ENCODE measurements at places on chromosomes 5 and 9.

GRCh38 chr5:140674629-140675028 is 1.3 kb upstream of the DND1 start:
- no peak for DNase-seq

DNA sequence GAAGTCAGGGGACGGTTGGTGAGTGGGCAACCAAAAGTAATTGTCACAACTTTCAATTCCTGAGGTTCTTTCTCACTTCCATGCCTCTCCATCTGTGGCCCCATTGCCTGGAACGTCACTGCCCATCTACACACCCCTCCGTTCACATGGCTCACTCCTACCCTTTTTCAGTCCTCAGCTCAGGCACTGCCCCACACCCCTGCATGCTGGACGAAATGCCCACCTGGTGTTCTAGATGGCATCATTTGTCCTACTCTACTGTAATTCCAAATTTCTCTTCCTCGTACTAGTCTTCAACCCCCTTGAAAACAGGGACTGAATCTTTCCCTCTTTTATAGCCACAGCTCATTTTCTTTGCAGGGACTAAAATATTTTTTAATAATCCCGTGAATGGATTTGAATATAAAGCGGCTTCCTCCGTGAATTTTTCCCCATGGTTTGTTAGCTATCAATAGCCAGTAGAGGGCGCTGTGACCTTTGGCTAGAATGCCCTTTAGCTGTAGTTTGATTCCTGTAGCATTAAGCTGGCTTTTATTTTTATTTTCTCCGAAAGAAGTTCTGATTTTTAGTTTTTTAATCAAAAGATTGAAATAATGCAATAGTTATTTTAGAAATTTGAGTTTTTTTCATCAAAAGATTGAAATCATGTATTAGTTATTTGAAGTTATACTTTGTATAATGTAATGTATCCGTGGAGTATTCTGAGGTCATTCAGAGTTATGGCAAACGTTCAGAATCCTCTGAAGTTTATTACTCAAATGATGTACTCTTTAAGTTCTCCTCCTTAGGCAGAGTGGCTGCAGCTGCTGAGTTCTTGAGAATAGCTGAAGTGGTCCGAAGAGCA is 232.1 kb downstream of the SH3GL2 start:
- DNase-seq, result peak; percentile 68

DNA sequence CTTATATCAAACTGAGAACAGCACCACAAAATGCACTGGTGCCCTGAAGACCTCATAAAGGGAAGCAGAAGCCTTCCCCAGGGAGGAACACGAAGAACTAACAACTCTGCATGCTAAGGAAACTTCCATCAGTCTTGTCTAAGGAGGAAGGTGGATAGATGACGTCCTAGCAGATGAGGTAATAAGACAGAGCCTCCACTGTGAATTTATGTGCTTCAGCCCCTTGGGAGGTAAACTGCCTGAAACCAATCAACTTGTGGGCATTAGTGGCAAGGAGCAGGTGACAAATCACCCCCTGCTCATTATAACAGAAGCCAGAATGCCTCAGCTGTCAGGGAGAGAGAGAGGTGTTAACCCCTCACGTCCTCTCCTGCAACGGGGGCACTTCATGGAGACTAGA is 48.9 kb upstream of the SPIN1 start:
- DNase-seq, result peak; percentile 36

- DNase-seq, result peak; percentile 33
These were observed 103.4 kb upstream of the GNA14 start for GRCh38 chr9:77751341-77752091.

GRCh38 chr9:107933097-107933496 is 443.5 kb upstream of the KLF4 start:
- no peak for DNase-seq

DNA sequence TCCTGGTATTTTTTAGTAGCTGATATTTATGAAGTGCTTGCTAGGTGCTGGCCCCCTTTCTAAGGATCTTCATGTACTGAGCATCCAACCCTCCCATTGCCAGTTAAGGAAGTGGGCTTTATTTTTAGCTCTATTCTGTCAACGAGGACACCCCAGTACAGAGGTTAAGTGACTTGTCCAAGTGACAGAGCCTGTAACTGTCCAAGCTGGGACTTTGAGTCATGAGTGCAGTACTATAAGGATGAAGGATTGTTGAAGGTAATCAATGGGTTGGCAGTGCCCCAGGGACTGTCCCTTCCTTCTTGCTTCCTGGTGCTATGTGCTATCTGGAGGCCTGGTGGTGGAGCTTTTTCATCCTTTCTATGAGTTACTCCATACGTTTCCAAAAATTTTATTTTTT is 18.0 kb upstream of the FABP6 start:
- no peak for DNase-seq

DNA sequence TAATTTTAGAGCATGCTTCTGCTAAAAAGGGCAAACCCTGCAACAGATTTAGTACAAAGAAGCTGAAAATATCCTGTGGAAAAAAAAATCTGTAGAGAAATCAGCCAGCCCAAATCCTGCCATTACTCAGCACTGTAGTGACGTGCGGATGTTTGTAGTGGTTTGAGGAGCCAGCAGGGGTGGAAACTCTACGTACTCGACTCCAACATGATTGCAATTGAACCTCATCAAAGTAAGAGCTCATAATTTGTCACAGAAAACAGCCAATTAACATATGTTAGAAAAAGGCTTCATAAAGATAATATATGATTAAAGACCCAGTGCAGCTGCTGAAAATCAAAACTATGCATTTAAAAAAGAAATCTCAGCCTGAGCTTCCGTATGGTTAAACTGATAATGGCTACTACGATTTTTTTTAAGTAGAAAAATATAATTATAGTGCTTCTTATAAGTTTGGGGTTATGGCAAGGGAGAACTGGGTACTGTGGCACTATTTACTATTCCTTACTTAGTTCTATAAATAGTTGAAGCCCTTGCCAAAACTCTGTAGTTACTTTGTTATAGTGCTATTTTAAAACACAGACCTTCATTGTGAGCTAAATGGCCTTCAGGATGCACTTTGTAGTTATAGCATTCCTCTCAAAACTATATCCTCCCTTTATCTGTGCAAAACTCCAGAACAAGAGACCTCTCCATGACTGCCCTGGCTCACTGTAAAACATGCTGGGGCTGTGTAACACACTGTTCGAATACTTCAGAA is 49.4 kb downstream of the MEF2C start:
- peak; percentile 29 for DNase-seq

GRCh38 chr5:138364576-138364975 is 12.1 kb downstream of the KDM3B start:
- no peak for DNase-seq

- DNase-seq, result no peak
These were observed 3.4 kb downstream of the IL13 start for GRCh38 chr5:132661231-132662003.

- DNase-seq, result no peak
These were observed 610.5 kb downstream of the ACTL7B start for GRCh38 chr9:108245331-108245730.

DNA sequence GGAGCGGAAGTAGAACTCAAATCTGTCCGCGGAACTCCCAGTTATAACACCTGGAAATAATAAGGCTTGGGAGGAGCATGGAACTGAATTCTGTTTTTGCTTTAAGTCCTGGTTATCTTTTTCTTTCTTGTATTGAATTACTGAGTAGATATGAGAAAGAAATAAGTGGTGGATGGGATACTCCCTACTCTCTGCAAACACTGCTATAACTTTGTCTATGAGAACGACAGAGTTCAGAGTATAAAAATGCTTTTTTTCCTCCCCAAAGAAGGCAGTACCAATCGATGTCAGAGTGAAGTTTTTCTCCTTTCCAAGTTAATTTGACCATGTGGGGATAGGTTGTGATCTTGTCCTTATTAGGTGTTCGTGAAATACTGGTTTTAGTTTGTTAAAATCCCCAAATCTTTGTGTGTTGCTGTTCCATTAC is 1.2 kb downstream of the RIC1 start:
- DNase-seq, result peak; percentile 56

DNA sequence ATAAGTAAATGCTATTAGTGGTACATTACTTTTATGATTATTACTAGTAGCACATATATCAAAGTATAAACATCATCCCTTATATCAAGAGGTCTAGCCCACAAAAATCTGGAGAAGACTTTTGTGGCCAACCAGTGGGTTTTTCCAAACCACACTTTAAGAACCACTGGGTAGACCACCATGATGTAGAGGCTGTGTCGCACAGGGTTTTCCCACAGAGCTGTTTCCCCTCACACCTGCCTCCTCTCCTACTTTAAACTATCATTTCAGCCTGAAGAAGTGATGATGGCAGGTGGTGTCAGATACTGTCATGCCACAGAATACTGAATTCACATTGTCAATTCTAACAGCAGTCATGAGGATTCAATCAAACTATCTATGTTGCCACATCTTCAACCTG is 109.2 kb downstream of the FBXW11 start:
- no peak for DNase-seq

- DNase-seq, result no peak
These were observed 979 bp downstream of the PCDHGA12 start for GRCh38 chr5:141431286-141431685.

- no peak for DNase-seq
These were observed 265.8 kb downstream of the ADAMTSL1 start for GRCh38 chr9:18739641-18740318.

GRCh38 chr9:87445646-87446045 is 52.0 kb upstream of the DAPK1 start:
- peak; percentile 74 for DNase-seq
